IMR-90 (cell line): ENCODE measurements at places on chromosomes 13 and 19. TPM values are rescaled to one million over a fixed set of nuclear protein-coding genes. Genes with fewer than 3 reads are reported as not detected.

Gene KCNJ14
- under 0.01 and 0.18 TPM in 2 replicates for total RNA-seq

DNA sequence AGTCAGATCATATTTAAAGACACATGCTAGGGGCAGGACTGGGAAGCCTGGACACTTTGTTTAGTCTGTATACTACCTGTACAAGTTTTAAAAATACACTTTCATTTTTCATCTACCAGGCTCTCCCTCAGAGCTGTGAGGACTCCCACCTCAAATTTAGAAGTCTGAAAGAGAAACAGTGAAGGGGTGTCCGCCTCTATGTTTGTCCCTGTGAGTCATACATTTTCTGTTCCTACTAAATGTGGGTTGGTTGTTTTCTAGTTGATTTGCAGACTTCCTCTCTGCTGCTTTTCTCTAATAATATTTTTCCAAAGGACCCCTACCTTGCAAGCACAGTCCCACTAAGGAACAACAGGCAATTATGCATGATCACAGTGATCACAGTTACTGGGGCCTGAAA is 110.5 kb downstream of the ENOX1 start:
- no peak for DNase-seq

- DNase-seq = peak; percentile 94
These were observed 9.5 kb downstream of the GPX4 start for GRCh38 chr19:1113030-1113985.

Gene F10
- total RNA-seq = 7.2 and 9.1 TPM in 2 replicates

DNA sequence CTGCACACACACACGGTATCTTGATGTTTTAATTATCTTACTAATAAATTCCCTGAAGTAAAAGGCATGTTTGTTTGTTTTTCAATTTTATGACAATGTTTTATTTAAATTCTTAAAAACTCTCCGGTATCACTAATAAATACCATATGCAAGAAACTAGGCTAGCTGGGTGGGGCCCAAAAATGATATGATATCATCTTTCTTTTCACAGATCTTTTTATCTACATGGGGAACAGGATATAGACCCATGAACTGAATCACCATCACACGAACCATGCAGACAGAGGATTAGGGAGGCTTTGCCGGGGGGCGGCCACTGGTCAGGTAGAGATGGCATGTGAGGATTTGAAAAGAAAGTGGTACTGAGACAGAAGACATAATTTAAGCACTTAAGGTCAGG is 266.4 kb downstream of the ENOX1 start:
- DNase-seq = no peak

GRCh38 chr19:18967358-18968146 is 26.5 kb upstream of the HOMER3 start:
- peak; percentile 32 for DNase-seq

Gene WDR88
- total RNA-seq = not detected in 2 replicates

Gene PSG3
- total RNA-seq = not detected in 2 replicates

DNA sequence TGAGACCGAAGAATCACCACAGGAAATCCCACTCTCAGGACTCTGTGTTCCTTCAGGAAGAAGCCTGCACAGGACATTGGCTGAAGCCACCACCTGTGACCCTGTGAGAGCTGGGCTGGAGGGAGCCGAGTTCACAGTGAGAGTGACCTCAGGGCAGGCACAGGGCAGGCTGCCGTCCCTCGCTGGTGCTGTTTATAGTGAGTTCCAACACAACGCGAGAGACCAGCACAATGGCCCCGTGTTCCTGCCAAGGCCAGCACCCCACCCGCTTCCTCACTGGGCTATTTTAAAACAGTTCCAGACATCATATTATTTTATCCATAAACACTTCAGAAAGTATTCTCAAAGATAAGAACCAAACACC is 18.4 kb upstream of the GAS6 start:
- DNase-seq = no peak

DNA sequence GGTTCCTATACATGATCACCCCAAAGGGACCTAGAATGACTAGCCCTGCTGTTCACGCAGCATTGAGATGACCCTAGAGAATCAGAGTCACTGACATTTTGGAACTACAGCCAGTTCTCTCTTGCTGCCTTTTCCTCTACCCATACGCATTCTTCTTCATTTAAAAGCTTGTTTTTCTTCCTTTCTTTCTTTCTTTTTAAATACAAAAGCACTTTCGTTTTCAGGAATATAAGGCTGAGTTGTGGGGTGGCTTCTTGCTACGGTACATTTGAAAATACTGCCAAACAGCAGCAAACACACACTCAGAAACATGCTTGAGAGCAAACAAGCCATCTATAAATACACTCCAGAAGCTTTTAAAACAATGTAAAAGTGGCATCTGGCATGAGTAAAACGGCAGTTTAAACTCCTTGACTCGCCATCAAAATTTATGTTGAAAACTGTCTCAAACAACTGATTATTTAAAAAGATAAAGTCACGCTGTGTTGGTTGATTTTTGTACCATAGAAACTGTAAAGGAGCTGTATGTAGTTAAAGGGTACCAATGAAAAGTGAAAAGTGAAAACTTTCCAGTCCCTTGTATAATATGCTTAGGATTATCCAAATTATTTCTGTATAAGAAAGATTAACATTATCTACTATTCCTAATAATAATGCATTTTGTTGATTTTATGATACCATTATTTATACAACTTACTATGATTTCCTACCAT is 95.6 kb downstream of the PCDH9 start:
- DNase-seq = peak; percentile 25

Gene COL5A3
- 0.54 and 0.56 TPM in 2 replicates for total RNA-seq

Gene CD33
- not detected in 2 replicates for total RNA-seq

DNA sequence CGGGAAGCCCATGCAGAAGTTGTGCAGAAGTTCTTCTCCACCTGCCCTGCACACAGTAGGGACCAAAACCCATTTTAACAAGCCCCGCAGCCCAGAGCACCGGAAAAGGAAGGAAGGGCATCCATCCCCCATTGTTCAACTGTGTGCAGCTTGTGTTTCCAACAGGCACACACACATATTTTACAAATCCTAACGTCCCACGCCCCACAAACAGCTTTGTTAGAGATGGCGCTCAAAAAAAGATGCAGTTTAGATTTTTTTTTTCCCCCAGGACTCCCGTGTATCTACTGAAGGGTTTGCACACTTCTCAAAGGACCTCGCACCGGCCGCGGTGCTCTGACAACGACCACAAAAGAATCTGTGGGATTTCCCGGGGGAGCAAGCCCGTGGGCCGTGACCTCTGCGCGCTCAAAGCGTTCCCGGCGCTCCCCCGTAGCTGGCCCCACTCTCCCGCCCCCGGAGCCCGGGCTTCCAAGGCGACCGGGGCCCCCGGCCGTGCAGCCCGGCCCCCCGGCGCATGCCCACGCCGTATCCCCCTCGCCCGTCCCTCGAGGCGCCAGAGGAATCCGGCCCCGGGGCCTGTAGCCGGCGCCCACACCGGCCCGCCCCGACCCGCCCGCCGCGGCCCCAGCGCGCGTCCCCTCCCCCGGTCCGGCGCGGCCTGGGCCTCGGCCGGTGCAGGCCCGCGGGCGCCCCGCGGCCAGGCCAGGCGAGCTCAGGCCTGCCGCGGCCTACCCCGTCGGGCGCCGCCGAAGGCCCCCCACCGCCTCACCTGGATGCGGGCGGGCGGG is 523 bp downstream of the ELAVL1 start:
- peak; percentile 21 for DNase-seq

- no peak for DNase-seq
These were observed 34.3 kb downstream of the COL4A1 start for GRCh38 chr13:110272651-110273050.

GRCh38 chr19:30044273-30045248 is 102.5 kb downstream of the URI1 start:
- DNase-seq = no peak

- DNase-seq = no peak
These were observed 109.0 kb upstream of the RNF113B start for GRCh38 chr13:98285852-98286594.

DNA sequence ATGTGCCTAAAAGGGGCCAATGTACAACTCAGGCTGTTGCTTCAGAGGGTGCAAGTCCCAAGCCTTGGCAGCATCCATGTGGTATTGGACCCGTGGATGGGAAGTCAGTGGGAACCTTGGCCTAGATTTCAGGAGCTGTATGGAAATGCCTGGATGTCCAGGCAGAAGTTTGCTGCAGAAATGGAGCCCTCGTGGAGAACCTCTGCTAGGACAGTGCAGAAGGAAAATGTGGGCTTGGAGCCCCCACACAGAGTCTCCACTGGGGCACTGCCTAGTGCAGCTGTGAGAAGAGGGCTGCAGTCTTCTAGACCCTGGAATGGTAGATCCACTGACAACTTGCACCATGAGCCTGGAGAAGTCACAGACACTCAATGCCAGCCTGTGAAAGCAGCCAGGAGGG is 28.5 kb downstream of the GPC5 start:
- DNase-seq = no peak

DNA sequence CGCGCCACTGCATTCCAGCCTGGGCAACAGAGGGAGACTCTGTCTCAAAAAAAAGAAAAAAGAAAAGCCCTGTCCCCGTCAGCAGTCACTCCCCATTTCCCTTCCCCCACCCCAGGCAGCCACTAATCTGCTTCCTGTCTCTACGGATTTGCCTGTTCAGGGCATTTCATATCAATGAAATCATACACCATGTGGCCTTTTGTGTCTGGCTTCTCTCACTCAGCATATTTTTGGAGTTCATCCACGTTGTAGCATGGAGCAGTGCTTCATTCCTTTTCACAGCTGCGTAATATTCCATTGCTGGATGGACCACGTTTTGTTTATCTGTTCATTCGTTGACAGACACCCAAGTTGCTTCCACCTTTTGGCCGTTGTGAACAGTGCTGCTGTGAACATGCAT is 36.1 kb upstream of the KLF2 start:
- DNase-seq = peak; percentile 17

GRCh38 chr13:105971312-105971711 is 564.1 kb downstream of the EFNB2 start:
- DNase-seq = no peak

GRCh38 chr13:91661692-91662490 is 263.5 kb downstream of the GPC5 start:
- DNase-seq = no peak

DNA sequence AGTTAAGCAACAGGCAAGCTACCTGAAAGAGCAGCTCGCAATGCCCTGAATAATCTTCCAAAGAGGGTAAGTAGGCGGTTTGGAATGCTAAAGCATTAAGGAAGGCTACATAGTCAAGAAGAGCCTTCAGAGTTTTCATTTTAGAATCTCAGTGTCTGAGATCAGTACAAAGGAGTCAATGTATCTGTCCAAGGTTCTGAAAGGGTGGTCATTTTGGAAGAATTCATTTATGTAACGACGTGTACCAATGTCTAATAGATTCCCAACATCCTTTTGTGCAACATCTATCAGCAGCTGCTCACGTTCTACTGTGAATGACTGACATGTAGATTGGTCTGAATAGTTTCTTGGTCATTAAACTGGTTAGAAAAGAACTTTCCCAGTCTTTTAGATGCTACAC is 15.2 kb downstream of the ZNF665 start:
- no peak for DNase-seq

Gene LILRA1
- total RNA-seq = not detected in 2 replicates

- peak; percentile 84 for DNase-seq
These were observed 15.3 kb downstream of the GADD45B start for GRCh38 chr19:2491130-2491801.

Gene ZNF554
- 1.9 and 3.0 TPM in 2 replicates for total RNA-seq

- peak; percentile 29 for DNase-seq
These were observed 17.2 kb downstream of the CRTC1 start for GRCh38 chr19:18700501-18701249.

Gene EFNA2
- not detected in 2 replicates for total RNA-seq

GRCh38 chr19:3868770-3869456 is at the start of gene ZFR2:
Gene ZFR2, minus strand, starts transcription at chr19:3869038. Its CDS starts 21 bp downstream, at chr19:3869017.
- DNase-seq = no peak
